Activated CD4-positive, alpha-beta T cell treated with anti-CD3 and anti-CD28 coated beads for 24 hours (primary cell): ENCODE measurements at places on chromosomes 6 and 20.

DNA sequence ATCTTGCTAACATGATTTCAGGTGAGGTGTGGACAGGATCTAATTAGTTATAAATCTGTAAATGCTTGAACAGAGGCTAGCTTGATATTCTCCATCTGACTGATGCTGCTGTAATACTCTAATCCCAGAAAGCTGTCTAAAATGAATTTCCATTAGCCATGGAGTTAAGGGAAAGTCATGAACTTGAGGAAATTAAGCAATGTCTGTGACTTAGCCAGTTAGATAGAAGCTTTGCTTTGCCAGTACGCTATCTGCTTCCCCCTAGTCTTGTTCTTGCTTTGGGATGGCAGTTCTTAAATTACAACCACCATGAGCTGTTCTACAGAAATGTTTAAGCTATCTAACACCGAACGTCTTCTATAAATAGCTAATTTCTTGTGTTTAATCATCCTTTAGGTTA, 195.7 kb downstream of the PRL start:
- no peak for DNase-seq

- no peak for DNase-seq
Measured at GRCh38 chr6:159981403-159982245, 12.7 kb downstream of the IGF2R start.

DNA sequence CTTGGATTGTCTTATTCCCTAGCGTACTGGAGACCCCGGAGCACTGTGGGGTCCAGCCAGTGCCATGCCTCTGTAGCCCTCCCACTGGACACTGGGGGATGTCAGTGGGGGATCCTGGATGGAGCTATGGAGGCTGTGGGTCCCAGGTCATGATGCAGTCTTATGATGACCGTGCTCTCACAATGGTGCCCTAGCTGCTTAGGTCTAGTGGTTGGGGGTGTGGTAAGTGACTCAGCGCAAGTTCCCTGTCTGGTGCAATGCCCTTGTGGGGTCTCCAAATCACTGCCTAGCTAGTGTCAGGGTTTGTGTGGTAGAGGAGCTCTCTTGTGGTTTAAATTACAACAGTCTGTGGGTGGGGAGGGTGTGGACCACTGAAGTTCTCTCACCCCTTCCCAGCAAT, 135.4 kb downstream of the CDC5L start:
- no peak for DNase-seq

- no peak for DNase-seq
Measured at GRCh38 chr6:38350220-38350619, 289.5 kb downstream of the BTBD9 start.

DNA sequence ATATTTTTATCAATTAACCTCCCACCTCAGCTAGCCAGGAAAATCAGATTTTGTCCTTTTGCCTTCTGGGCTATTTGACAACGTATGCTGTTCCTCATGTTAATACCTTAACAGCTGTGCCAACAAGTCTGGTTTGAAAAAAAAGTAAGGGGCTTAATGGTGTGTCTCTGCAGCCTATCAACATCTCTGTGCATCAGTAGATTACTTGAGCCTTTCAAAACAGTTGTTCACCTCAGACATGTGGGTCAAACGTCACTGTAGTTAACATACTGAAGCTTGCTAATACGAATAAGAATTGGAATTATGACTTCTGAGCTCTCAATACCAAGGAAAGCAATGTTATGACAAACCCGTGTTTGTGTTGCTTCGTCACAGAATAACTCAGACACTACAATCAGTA, 23.0 kb downstream of the CEP57L1 start:
- no peak for DNase-seq

- DNase-seq: no peak
Measured at GRCh38 chr6:117629119-117629660, 26.9 kb upstream of the GOPC start.

DNA sequence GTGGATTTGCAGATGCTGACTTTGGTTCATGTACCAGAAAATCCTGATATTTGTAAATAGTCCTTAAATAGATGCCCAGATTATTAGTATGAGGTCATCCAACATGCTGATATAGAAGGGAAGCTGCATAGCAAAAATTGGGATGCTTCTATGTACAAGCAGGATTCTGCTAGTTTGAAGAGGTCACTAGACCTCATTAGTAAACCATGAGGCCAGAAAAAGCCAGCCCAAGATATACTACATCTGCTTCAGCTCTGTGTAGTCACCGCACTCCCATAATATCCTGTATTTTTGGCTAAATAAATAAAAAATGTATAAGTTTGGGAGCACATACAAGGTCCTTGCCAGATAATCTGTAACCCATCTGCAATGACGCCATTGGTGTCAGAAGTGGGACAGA, 13.0 kb downstream of the PTPRT start:
- DNase-seq: no peak

DNA sequence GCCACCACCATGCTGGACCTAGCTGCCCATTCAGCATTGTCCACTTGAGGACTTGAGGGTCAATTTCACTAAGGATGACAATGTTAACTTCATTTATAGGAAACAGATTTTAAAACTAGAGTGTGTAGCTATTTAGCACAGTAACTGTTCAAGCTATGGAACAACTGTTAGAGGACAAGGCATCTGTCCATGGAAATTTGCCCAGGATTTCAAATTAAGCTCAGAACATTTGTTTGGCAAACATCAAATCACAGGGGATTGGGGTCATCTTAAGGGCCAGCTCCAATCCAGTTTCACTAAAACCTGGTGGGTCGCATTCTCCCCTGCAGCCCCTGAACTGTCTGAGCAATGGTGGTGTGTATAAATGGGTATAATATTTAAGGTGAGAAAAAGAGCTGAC, 35.1 kb downstream of the PM20D2 start:
- no peak for DNase-seq

DNA sequence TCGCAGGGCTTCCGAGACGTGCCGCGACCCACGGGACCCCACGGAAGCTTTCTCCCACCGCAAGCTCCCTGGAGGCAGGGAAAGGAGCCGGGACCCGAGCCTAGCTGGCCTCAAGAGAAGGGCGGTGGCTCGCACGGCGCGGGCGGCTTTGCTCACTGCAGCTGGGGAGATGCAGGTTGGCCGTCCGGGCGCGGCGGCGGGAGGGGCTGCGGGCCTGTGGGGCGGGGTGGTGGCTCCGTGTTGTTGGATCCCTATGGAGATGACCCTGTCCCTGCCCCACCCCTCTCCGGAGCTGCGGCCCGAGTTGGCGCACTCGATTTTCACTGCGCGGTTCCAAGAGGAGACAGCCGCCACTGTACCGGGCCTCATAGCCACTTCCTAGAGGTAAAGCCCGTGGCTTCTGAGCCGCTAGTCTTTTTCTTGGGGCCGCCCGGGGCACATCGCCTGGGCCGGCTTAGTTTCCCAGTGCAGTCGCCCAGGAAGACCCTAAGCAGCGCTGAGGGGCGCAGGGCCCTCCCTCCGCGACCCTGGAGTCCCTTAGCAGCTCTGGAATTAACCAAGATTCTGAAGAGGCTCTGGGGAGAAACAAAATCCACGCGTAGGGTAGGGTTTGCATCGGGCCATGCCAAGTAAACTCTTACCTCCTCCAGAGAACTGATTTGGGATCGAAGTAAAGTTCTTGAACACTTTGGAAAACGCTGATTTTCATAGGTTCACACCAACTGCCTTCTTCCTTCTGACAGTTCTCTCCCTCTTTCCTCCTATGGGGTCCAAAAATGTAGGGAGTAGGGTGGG, at the start of gene ECT2L:
ECT2L (plus strand) TSS at position 279 of the 795 bp plus-strand sequence. CDS start 17,188 bp downstream, outside the sequence.
- DNase-seq: no peak

DNA sequence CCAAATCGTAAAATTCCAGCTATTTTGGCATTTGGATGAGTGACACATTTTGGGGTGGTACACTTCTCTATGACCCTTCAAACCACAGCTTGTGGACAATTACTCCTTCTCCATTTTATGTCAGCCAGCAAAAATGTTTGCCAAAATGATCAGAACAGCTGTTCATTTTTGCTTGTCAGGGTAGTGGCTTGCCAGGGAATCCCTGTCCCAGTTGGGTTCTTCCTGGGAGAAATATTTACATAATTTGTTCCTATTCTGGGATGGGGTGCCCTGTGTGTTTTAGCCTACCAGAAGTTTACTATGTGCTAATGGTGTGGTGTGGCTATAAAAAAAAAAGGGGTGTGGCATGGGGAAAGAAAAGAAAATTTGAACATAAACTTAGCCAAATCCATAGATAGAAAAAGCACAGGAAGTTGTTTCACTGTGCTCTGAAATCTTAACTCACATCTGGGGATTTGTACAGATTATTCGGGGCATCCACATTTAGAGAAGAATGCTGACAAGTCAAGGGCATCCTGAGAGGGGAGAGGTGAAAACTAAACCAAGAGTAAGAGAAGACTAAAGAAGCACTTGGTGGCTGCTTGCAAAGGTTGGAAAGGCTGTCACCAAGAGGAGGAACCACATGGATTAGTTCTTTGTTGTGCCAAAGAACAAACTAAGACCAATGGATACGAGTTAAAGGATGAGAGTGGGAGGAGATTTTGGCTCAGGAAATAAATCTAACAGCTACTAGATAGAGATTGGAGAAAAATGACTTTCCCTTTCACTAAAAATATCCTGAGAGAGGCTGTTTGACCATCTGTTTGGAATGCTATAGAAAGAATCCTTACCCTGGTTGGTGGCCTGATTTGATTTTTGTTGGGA, 55.2 kb upstream of the RBM24 start:
- DNase-seq: no peak

- DNase-seq: no peak
Measured at GRCh38 chr6:71228461-71229041, 60.1 kb upstream of the OGFRL1 start.

GRCh38 chr6:136317971-136318370, 28.3 kb upstream of the BCLAF1 start:
- DNase-seq: no peak

GRCh38 chr6:17015551-17016381, 86.1 kb upstream of the STMND1 start:
- DNase-seq: no peak
